Neural crest cell (in vitro differentiated cells): ENCODE measurements at places on chromosomes 2 and 18. TPM values are rescaled to one million over a fixed set of nuclear protein-coding genes. Genes with fewer than 3 reads are reported as not detected.
A peak's percentile ranks its signal among the peaks of the same experiment; 100 is the strongest.

DNA sequence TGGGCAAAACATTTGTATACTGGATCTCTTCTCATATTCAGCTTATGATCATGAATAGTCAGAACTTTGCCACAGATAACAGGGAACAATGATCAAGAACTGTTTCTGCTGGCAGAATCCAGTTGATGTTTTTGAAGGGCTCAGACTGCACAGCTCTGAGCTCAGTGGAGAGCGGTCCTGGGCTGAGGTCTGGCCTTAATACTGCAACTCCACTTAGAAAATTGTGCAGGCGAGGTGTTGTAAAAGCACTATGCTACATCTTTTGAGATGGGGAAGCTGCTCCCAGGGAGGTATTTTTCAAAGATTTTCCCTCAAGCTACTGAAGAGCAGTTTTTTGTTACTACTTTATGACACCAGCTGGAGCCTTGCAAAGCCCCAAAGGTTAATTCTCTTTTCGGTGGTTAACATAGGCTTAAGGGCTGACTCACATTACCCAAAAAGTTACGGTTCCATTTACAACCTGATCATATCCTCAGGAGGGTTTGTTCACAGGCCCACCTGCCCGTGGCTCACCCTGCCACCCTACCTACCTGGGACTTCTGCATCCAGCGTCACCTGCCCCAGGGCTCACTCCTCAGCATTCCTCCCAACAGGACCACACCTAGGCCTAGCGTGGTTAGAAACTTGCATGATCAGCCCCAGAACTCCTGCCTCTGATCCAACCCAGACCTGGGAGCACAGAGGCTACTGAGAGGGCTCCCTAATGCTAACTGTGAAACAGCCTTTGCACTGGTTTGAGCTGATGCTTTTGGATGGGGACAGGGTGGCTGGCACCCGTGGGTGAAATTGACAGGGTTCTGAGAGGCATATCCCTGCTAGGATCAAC is 114.4 kb downstream of the NCK2 start:
- DNase-seq = no peak
- peaks cover 12% of the 10 kb centered on the region for H3K4me1 ChIP-seq
- H3K27ac ChIP-seq = no peak overlapping the region
- H3K4me3 ChIP-seq = no peak overlapping the region
- peaks cover 12% of the 10 kb centered on the region for H3K36me3 ChIP-seq

- peak overlapping the region; percentile 88 for H3K4me3 ChIP-seq
- DNase-seq = no peak
- no peaks in the 10 kb centered on the region for H3K27me3 ChIP-seq
- peak overlapping the region; percentile 38 for H3K27ac ChIP-seq
These were observed 69.3 kb upstream of the ITGB6 start for GRCh38 chr2:160269365-160269764.

- no peaks in the 10 kb centered on the region for H3K4me1 ChIP-seq
- no peak for DNase-seq
- H3K27me3 ChIP-seq = no peaks in the 10 kb centered on the region
- no peak overlapping the region for H3K27ac ChIP-seq
- H3K4me3 ChIP-seq = no peak overlapping the region
These were observed 789.7 kb upstream of the SLC39A10 start for GRCh38 chr2:194867328-194867727.

GRCh38 chr2:238843476-238843875 is 4.4 kb upstream of the TWIST2 start:
- no peak overlapping the region for H3K4me3 ChIP-seq
- H3K4me1 ChIP-seq = peaks cover 11% of the 10 kb centered on the region

- no peak overlapping the region for H3K27ac ChIP-seq
- no peaks in the 10 kb centered on the region for H3K27me3 ChIP-seq
- no peak for DNase-seq
- no peaks in the 10 kb centered on the region for H3K4me1 ChIP-seq
- no peak overlapping the region for H3K4me3 ChIP-seq
These were observed 16.2 kb upstream of the ESPNL start for GRCh38 chr2:238083919-238084318.

Gene TMEM17
- total RNA-seq = 3.1 and 4.0 TPM in 2 replicates

DNA sequence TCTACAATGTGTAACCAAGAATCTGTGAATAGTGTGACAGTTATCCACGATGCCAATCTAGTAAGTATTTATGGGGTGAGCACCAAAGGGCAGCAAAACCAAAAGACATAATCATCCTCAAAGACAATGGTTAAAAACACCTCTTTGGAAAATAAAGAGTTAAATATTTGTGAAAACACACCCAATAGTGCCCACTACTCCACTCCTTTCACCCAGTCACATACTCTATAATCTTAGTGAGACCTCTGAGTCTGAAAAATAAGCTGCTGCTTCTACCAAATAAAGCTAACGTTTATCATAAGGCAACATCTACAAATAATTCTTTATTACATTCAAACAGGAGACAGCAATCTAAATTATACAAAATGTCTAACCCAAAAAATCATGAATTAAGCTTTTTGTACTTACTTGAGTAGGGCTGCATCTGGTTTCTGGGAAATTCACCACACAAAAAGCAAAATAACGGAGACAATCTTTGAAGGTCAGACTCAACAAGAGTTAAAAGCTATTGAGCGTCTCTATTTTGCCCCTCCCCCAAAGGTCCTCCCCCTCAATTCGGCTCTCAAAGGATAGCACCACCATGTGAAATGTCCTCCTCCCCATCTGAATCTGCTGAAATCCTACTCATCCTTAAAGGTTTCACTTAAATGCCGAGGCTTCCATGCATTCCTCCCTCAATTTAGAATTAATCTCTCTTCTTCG is 2.0 kb downstream of the RAPH1 start:
- DNase-seq = no peak
- no peaks in the 10 kb centered on the region for H3K36me3 ChIP-seq
- peaks cover 6% of the 10 kb centered on the region for H3K27me3 ChIP-seq
- peaks cover 38% of the 10 kb centered on the region for H3K4me1 ChIP-seq
- no peak overlapping the region for H3K27ac ChIP-seq

- DNase-seq = no peak
- peaks cover 27% of the 10 kb centered on the region for H3K4me1 ChIP-seq
- no peaks in the 10 kb centered on the region for H3K36me3 ChIP-seq
- no peaks in the 10 kb centered on the region for H3K27me3 ChIP-seq
- no peak overlapping the region for H3K27ac ChIP-seq
These were observed 146.9 kb upstream of the MAP3K20 start for GRCh38 chr2:172928756-172929155.

Gene ARHGEF33
- 0.59 and 1.1 TPM in 2 replicates for total RNA-seq

Gene ACMSD
- not detected in 2 replicates for total RNA-seq

DNA sequence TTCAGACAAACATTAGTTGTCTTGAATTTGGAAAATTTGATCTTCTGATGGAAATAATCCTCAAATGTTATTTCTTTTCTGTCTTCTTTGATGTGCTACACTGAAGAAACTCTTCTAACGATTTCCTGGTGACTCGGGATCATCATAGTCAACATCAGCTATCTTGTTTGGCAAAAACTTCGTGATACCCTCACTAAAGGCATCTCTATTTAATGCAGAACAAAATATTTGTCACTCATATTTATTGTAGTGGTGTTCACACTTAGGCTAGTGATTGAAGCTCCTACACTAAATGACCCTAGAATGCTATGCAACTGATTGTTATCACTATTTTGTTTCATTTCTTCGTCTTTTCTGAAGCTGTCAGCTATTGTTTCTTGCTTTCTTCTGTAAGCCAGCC is 334.7 kb upstream of the ZEB2 start:
- no peaks in the 10 kb centered on the region for H3K27me3 ChIP-seq
- no peak overlapping the region for H3K4me3 ChIP-seq
- peaks cover 17% of the 10 kb centered on the region for H3K4me1 ChIP-seq
- no peak overlapping the region for H3K27ac ChIP-seq
- peaks cover 8% of the 10 kb centered on the region for H3K36me3 ChIP-seq
- no peak for DNase-seq

DNA sequence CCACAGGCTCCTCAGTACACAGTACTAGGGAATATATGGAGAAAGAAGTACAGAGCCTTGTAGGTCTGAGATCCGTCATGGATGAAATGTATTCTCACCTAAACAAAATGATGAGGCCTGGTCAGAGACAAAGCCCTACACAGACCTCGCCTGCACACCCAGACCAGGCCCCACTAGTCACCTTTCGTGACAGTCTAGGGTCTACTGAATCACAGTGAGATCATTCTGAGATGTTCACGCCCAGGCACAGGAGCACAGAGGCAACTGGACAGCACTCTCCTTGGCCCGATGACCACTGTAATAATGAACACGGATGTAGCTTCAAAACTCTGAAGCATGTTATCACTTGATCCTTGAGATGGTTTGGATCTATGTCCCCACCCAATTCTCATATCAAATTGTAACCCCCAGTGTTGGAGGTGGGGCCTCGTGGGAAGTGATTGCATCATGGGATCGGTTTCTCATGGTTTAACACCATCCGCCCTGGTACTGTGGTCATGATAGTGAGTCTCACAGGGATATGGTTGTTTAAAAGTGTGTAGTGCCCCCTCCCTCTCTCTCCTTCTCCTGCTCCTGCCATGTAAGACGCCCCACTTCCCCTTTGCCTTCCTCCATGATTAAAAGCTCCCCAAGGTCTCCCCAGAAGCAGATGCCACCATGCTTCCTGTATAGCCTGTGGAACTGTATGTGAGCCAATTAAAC is 15.1 kb downstream of the DOCK10 start:
- H3K27me3 ChIP-seq = no peaks in the 10 kb centered on the region
- no peak overlapping the region for H3K4me3 ChIP-seq
- H3K27ac ChIP-seq = no peak overlapping the region
- H3K4me1 ChIP-seq = peaks cover 10% of the 10 kb centered on the region
- no peak for DNase-seq
- no peaks in the 10 kb centered on the region for H3K36me3 ChIP-seq

- peaks cover 35% of the 10 kb centered on the region for H3K4me1 ChIP-seq
- peak overlapping the region; percentile 92 for H3K27ac ChIP-seq
- peaks cover 8% of the 10 kb centered on the region for H3K36me3 ChIP-seq
- H3K4me3 ChIP-seq = peak overlapping the region; percentile 94
- no peaks in the 10 kb centered on the region for H3K27me3 ChIP-seq
These were observed 564 bp downstream of the LPIN2 start for GRCh38 chr18:3012136-3013023.
